Progenitor cell of endocrine pancreas (in vitro differentiated cells): ENCODE measurements at places on chromosomes 13 and 19. TPM values are rescaled to one million over a fixed set of nuclear protein-coding genes. Genes with fewer than 3 reads are reported as not detected.
A peak's percentile ranks its signal among the peaks of the same experiment; 100 is the strongest.

Gene IGSF23
- 0.67 and 1.7 TPM in 2 replicates for total RNA-seq

Gene PLEKHJ1
- total RNA-seq: 116 and 119 TPM in 2 replicates

Gene ZNF714
- 51.5 and 55.5 TPM in 2 replicates for total RNA-seq

Gene C13orf42
- total RNA-seq: not detected in 2 replicates

- H3K27ac ChIP-seq: peak within 1 kb of the TSS; percentile 99
- H3K36me3 ChIP-seq: peaks cover 2% of the 10 kb centered on the region
- DNase-seq: peak; percentile 71
- H3K4me3 ChIP-seq: peak within 1 kb of the TSS; percentile 89
- H3K27me3 ChIP-seq: no peaks in the 10 kb centered on the region
Observed at GRCh38 chr19:37905946-37906868, at the start of gene WDR87. Gene WDR87 (minus strand): TSS chr19:37906594. CDS start chr19:37898239, 8,355 bp downstream.

DNA sequence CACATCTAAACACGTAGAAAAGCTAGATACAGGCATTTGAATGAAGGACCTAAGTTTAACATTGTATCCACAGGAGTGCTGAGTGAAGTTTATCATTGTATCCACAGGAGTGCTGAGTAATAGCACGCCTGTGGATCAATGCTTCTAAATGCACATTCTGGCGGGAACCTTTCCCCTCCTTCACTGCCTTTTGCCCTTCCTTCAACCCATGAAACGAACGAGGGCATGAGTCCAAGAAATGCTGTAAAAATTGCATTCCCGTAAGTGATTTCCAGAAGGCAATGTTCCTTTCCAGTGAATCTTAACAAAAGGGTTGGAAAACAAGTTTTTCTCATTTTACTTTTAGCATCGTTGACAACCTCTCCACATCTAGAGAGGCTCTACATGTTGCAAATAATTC, 88.1 kb downstream of the ZDHHC20 start:
- H3K4me3 ChIP-seq: no peak overlapping the region
- H3K27me3 ChIP-seq: no peaks in the 10 kb centered on the region
- no peaks in the 10 kb centered on the region for H3K4me1 ChIP-seq
- no peak for DNase-seq

DNA sequence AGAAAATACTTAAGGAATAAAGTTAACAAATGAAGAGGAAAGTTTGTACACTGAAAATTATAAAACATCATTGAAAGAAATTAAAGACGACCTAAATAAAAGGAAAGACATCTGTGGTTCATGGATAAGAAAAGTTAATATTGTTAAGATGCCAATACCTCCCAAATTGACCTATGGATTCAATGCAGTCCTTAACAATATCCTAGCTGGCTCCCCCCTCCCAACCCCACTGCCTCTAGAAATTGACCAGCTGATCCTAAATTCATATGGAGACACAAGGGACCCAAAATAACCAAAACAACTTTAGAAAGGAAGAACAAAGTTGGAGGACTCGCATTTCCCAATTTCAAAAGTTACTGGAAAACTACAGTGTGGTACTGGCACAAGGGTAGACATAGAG, 28.3 kb downstream of the ZNF45 start:
- no peak for DNase-seq
- H3K36me3 ChIP-seq: peaks cover 59% of the 10 kb centered on the region
- H3K4me3 ChIP-seq: no peak overlapping the region
- no peak overlapping the region for H3K27ac ChIP-seq

DNA sequence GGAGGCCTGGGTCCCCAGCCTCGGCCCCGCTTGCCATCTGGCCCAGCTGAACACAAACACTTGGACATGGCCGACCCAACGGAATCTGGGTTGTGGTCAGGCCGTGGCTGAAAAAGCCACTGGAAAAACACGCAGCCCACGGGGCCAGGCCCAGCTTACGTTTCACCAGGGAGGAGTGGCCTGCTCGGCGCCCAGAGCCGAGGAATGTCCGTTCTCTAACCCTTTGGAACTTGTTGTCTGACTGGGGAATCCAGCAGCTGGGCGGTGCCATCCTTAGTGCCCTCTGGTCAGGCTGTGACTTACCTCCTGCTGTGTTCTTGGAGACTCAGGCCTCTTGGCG, 13.8 kb downstream of the CILP2 start:
- H3K27ac ChIP-seq: no peak overlapping the region
- H3K4me3 ChIP-seq: no peak overlapping the region
- H3K4me1 ChIP-seq: no peaks in the 10 kb centered on the region
- peaks cover 4% of the 10 kb centered on the region for H3K27me3 ChIP-seq
- DNase-seq: no peak
- H3K36me3 ChIP-seq: no peaks in the 10 kb centered on the region

GRCh38 chr19:41351339-41352245, 2.1 kb downstream of the TGFB1 start:
- peaks cover 52% of the 10 kb centered on the region for H3K27me3 ChIP-seq
- DNase-seq: no peak
- H3K4me1 ChIP-seq: peaks cover 14% of the 10 kb centered on the region
- H3K36me3 ChIP-seq: no peaks in the 10 kb centered on the region

DNA sequence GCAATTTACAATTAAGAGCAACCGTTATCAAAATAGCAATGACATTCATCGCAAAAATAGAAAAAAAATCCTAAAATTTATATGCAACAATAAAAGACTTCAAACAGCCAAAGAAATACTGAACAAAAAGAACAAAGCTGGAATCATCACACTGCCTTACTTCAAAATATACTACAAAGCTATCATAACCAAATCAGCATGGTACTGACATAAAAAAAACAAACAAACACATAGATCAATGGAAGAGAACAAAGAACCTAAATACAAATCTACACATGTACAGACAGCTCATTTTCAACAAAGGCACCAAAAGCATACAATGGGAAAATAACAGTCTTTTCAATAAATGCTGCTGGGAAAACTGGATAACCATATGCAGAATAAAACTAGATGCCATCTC, 6.4 kb downstream of the ZNF562 start:
- no peak overlapping the region for H3K27ac ChIP-seq
- H3K4me1 ChIP-seq: peaks cover 2% of the 10 kb centered on the region
- peaks cover 57% of the 10 kb centered on the region for H3K36me3 ChIP-seq

DNA sequence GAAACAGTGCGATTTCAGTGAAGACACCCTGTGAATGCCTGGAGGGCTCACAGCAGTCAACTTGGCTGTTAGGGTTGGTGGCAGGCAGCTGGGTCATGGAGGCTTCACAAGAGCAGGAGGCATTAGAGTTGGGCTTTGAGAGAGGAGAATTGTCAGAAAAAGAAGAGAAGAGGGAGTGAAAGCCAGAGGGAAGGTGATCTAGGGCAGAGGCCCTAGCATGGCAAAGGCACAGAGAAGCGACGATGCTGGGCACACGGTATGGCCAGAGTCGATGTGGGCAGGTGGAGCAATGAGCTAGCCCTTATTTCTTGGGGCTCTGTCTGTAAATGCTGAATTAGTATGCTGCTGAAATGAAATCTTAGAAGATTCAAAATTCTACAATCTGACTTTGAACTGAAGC, 52.6 kb upstream of the OLFM4 start:
- no peak for DNase-seq
- H3K27ac ChIP-seq: no peak overlapping the region
- peaks cover 21% of the 10 kb centered on the region for H3K27me3 ChIP-seq
- H3K4me3 ChIP-seq: no peak overlapping the region
- no peaks in the 10 kb centered on the region for H3K4me1 ChIP-seq

GRCh38 chr19:3682741-3683404, 17.4 kb downstream of the PIP5K1C start:
- H3K4me1 ChIP-seq: peaks cover 4% of the 10 kb centered on the region
- H3K27ac ChIP-seq: no peak overlapping the region
- no peak for DNase-seq
- H3K36me3 ChIP-seq: peaks cover 13% of the 10 kb centered on the region
- no peaks in the 10 kb centered on the region for H3K27me3 ChIP-seq

GRCh38 chr19:13870873-13871272, 6.1 kb upstream of the NANOS3 start:
- H3K4me3 ChIP-seq: peak overlapping the region; percentile 31
- peaks cover 4% of the 10 kb centered on the region for H3K27me3 ChIP-seq
- H3K27ac ChIP-seq: no peak overlapping the region
- H3K4me1 ChIP-seq: peaks cover 10% of the 10 kb centered on the region
- peaks cover 2% of the 10 kb centered on the region for H3K36me3 ChIP-seq

- no peak overlapping the region for H3K27ac ChIP-seq
- no peaks in the 10 kb centered on the region for H3K4me1 ChIP-seq
- no peak for DNase-seq
Observed at GRCh38 chr19:14167576-14168138, 31.3 kb upstream of the ASF1B start.
